ENCODE measurements at places on chromosomes 3 and 15. TPM values are rescaled to one million over a fixed set of nuclear protein-coding genes. Genes with fewer than 3 reads are reported as not detected.

GRCh38 chr3:123700791-123701722, 116.2 kb upstream of the HACD2 start:
- DNase-seq = no peak

- DNase-seq = no peak
- peaks cover 5% of the 10 kb centered on the region for H3K36me3 ChIP-seq
Measured at GRCh38 chr3:120418446-120418845, 32.3 kb downstream of the FSTL1 start.

DNA sequence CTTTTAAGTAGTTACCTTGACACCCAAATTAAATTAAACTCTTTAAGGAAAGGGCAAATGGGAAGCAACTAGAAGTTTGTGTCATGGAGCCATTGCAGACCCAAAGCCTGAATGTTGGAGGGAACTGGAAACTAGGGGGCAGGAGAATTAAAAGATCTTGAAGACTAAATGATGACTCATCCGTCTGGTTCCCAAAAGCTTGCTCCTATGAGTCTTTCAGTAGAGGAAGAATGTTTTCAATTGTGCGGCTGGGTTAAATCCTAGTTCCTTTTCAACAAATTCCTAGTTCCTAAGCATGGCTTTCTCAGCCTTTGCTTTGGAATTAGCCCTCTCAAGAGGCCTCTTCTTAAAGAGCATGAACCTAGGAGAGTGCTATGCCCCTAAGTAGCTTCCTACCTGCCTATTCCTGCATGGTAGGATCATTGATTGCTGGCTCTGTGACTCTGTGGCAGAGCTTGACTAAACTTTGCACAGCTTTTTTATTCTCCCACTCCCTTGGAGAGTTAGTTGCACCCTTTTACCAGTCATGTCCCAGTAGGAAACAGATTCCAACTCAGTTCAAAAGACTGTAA, 17.7 kb downstream of the CLEC3B start:
- no peaks in the 10 kb centered on the region for H3K27me3 ChIP-seq
- no peaks in the 10 kb centered on the region for H3K36me3 ChIP-seq
- no peak overlapping the region for H3K27ac ChIP-seq
- no peak overlapping the region for H3K4me3 ChIP-seq
- DNase-seq = no peak

- no peak overlapping the region for H3K4me3 ChIP-seq
- no peak overlapping the region for H3K27ac ChIP-seq
- H3K4me1 ChIP-seq = peaks cover 2% of the 10 kb centered on the region
- H3K27me3 ChIP-seq = peaks cover 1% of the 10 kb centered on the region
- DNase-seq = no peak
- peaks cover 13% of the 10 kb centered on the region for H3K36me3 ChIP-seq
Measured at GRCh38 chr3:102361101-102361500, 73.7 kb upstream of the ZPLD1 start.

GRCh38 chr15:47333734-47334133, 383.6 kb upstream of the SEMA6D start:
- DNase-seq = no peak
- no peaks in the 10 kb centered on the region for H3K36me3 ChIP-seq
- no peak overlapping the region for H3K4me3 ChIP-seq
- H3K27ac ChIP-seq = no peak overlapping the region

- no peak for DNase-seq
- H3K4me3 ChIP-seq = no peak overlapping the region
- H3K4me1 ChIP-seq = peaks cover 17% of the 10 kb centered on the region
- H3K36me3 ChIP-seq = peaks cover 18% of the 10 kb centered on the region
- H3K27ac ChIP-seq = no peak overlapping the region
Measured at GRCh38 chr15:69751566-69751965, 298.9 kb downstream of the RPLP1 start.

DNA sequence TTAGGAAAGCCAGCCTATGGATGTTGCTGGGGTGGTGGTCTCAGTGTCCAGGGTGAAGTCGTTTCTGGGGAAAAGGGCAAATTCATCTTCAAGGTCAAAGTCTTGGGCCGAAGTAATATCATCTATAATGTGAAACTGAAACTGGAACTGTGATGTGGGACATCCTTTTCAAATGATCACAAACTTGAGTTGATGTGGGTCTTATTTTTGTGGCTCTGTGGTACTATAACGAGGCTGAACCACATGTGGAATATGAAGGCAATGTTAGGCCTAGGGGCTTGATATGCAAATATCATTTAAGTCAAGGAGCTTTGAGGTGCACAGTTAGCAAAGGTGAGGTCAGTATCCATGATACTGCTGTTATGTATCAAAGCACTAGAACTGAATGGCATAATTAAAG, 1.5 kb upstream of the CD200R1L start:
- H3K27me3 ChIP-seq = no peaks in the 10 kb centered on the region
- H3K4me1 ChIP-seq = no peaks in the 10 kb centered on the region
- peaks cover 45% of the 10 kb centered on the region for H3K36me3 ChIP-seq
- H3K4me3 ChIP-seq = no peak overlapping the region

DNA sequence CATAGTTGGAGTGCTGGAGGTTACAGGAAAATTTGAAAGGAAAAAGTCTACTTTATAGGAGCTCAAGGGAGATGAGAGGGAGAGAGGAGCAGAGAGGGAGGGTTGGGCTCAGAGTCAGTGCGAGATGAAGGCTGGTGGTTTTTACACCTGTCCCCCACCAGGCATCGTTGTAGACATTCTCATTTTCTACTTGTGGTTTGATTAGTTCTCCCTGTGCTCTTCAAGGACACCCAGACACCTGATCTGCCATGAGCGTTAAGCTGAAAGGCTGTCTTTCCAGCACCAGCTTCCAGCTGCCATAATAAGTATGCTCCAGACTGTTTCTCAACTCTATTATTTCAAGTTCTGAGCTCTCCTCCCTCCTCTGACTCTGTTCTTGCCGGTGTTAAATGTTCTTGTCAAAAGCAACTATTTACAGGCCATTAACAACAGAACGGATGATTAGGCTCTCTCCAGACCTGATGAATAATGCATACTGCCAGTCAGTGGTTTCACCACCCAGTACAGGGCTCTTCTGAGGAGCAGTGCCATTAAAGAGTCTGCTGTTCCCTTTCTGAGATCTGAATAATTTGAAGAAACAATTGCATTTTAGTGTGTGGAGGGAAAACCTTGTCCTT, 514.6 kb upstream of the MCTP2 start:
- H3K4me3 ChIP-seq = no peak overlapping the region
- peaks cover 8% of the 10 kb centered on the region for H3K27me3 ChIP-seq
- no peak for DNase-seq
- H3K4me1 ChIP-seq = peaks cover 14% of the 10 kb centered on the region

DNA sequence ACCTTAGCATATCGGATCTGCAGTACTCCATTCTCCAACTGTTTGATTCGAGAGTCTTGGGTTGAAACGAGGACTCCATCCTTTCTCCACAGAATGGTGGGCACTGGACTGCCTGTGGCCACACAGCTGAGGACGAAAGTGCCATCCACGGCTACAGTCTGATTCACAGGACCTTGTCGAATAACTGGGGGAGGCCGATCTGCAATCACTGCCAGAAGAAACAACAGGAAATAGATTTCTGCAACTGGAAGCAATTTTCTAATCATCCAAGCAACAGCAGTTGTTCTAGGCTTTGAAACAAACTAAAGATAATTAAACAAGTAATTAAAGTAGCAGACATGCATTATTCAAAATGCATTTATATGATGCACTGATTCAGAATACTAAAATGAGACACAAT, 1097.7 kb downstream of the ROBO1 start:
- peak overlapping the region; percentile 42 for H3K27ac ChIP-seq
- peaks cover 7% of the 10 kb centered on the region for H3K27me3 ChIP-seq
- H3K36me3 ChIP-seq = peaks cover 1% of the 10 kb centered on the region
- no peak for DNase-seq
- H3K4me3 ChIP-seq = no peak overlapping the region

DNA sequence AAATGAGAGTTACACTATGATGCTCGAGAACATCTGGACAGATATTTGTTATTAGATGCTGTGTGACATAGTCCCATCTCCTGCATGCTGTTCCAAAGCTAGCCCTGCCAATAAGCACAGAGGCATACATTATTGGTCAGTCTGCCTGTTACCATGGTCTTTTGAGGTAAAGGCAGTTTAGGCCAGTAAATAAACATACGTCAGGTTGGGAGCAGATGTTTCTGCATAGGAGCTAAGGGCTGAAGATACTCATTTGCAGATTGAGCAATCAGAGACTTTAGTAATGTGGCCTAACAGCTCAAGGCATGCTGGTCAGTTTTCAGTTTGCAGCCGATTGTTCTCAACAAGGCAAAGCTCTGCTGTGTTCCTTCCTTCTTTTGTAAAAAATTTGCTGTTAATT, 192.9 kb downstream of the ADAMTSL3 start:
- no peaks in the 10 kb centered on the region for H3K36me3 ChIP-seq
- no peak overlapping the region for H3K27ac ChIP-seq
- DNase-seq = no peak
- peaks cover 15% of the 10 kb centered on the region for H3K4me1 ChIP-seq
- H3K4me3 ChIP-seq = no peak overlapping the region
- H3K27me3 ChIP-seq = no peaks in the 10 kb centered on the region

DNA sequence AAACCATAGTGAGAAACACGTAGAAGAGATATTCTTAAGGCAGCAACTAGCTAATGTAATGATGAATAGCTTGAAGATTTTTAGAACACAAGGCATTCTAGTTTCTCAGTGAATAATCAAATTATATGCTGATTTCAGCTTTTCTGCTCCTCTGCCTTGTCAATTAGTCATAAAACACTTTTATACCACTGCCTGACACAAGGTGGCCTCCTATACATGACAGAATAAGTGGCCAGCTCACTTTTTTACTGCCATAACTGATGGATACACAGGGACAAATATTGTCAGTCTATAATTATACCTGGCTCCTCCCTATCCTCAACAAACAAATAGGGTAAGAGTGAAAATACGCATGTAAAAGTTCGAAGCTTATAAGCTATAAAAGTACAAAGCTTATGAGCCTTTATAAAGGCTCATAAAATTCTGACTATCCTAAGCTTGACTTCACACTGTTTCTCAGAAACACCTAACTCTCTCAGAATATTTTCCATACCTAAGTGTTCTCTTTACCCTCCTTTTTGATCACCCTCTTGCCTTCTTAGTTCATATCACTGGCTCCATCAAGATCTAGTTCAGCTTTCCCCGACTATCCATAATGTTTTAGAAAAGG, 81.6 kb downstream of the HERC1 start:
- no peaks in the 10 kb centered on the region for H3K36me3 ChIP-seq
- H3K27me3 ChIP-seq = no peaks in the 10 kb centered on the region
- no peak for DNase-seq

DNA sequence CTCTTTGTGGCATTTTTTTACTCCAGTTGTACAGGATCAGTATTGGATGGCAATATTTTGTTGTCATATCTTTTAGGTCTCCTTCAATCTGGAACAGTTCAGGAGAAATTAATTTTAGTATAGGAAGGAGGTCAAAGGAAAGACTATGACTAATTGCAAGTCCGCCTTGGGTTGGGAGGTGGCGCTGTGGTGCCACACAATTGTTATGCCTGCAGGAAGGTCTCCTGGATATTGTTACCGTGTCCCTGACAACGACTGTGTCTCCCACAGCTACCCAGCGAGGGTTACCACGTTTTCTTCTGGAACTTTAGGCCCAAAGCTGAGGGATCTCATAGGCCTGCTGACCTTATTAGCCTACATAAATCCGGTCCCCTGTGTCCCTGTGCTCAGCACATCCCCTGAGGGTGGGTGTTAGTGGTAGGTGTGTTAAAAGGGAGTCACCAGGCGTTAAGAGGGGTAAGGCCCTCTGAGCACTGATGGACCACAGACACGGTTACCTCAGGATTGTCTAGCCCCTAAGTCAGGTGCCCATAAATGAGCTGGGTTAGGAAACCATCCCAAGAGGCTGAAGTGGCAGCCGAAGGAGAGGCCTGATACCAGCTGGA, 31.5 kb downstream of the KCNAB1 start:
- peak overlapping the region; percentile 44 for H3K27ac ChIP-seq
- H3K36me3 ChIP-seq = peaks cover 6% of the 10 kb centered on the region
- peaks cover 6% of the 10 kb centered on the region for H3K4me1 ChIP-seq
- H3K27me3 ChIP-seq = peaks cover 2% of the 10 kb centered on the region

DNA sequence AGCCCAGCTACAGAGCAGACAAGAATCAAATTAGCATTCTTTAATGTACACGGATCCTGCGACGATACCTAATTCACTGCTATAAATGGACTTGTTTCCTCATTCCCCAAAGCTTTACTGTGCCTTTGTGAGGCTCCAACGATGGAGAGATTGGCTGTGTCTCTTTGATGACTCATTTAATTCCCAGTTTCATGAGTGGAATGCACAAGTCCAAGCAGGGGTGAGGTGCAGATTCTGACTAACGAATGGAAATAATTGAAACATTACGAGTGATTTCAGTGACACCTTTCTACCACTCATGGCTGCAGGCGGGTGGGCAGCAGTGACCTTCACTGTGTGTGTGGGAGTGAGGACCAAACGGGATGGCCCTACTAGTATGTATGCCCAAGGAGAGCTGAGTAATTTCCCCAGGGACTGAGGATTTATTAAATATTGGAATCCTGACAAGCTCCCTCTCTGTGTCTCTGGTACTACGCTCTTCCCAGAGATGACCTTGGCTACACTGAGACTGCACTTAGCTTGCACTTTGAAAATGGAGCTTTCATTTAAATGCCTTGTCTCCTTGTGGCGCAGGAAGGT, 156.7 kb downstream of the CACNA2D3 start:
- H3K27me3 ChIP-seq = no peaks in the 10 kb centered on the region
- H3K4me1 ChIP-seq = peaks cover 6% of the 10 kb centered on the region
- no peak overlapping the region for H3K4me3 ChIP-seq
- no peak overlapping the region for H3K27ac ChIP-seq
- H3K36me3 ChIP-seq = no peaks in the 10 kb centered on the region

- peaks cover 3% of the 10 kb centered on the region for H3K4me1 ChIP-seq
- no peaks in the 10 kb centered on the region for H3K36me3 ChIP-seq
- no peak overlapping the region for H3K4me3 ChIP-seq
Measured at GRCh38 chr3:152236716-152237115, 32.0 kb upstream of the MBNL1 start.

GRCh38 chr15:90425726-90426346, 37.8 kb downstream of the IQGAP1 start:
- H3K4me1 ChIP-seq = peaks cover 8% of the 10 kb centered on the region
- no peak overlapping the region for H3K4me3 ChIP-seq
- no peaks in the 10 kb centered on the region for H3K36me3 ChIP-seq

DNA sequence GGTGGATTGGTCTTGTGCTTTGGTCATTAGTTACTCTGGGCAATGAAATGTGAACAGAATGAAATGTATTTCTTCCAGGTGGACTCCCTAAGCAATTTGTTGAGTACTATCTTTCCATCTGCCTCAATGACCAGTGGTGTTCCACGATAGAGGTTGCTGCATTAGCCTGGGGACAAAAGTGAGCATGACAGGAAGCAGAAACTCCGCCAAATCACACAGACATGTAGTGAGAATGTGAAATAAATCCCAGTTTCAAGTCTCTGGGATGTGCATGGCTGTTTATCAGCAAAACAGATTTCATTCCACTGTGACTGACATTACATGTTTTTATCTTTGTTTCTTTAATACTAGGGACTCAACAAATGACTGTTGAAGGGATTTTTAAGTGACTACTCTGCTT, 63.3 kb upstream of the DCBLD2 start:
- H3K36me3 ChIP-seq = no peaks in the 10 kb centered on the region
- no peak for DNase-seq
- peaks cover 2% of the 10 kb centered on the region for H3K4me1 ChIP-seq
- H3K27ac ChIP-seq = no peak overlapping the region
- no peak overlapping the region for H3K4me3 ChIP-seq

The CCDC13 gene
- 1.0 TPM for total RNA-seq

The SPINK8 gene
- total RNA-seq = not detected

The LOXL1 gene
- total RNA-seq = 163 TPM

The SLC28A2 gene
- total RNA-seq = not detected

The CX3CR1 gene
- not detected for total RNA-seq

The DISP2 gene
- 44.3 TPM for total RNA-seq

The SLC12A1 gene
- total RNA-seq = not detected

Measured in glutamatergic neuron (in vitro differentiated cells).